ENCODE measurements at places on chromosomes 11 and 22.

- DNase-seq = no peak
Observed at GRCh38 chr11:126312961-126313360, 9.1 kb downstream of the DCPS start.

DNA sequence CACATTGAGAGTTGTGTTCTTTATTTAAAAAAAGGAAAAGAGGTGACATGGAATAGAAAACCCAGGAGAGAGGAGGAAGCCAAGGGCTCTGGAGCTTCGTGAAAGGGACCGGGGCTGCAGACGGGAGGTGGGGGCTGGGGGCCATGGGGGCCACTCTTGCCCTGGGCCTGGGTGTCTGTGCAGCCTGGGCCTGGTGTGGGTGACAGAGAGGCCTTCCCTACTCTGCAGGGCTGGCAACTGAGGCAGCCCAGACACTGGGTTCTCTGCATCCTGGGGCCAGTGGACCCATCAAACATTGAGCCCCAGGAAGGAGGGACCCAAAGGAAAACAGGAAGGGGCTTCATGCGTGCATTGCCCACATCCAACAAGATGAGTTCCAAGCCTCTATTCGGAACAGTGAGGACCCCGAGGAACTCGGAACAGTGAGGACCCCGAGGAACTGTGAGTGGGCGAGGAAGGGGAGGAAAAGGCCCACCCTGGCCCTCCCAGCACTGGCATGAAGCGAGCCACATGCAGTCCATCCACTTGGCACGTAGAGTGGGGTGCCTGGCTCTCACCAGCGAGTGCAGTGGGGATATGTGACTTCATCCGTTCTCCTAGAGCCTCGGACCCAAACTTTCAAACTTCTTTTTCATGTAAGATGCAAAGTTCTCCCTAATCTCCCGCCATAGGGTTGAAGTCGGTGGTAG, 1121.6 kb downstream of the BRD1 start:
- no peak for DNase-seq

- DNase-seq = no peak
Observed at GRCh38 chr11:3231851-3232744, at the start of gene MRGPRE. MRGPRE (minus strand) TSS chr11:3232417; CDS start chr11:3228799, 3,618 bp downstream.

GRCh38 chr11:113316256-113316655, 1.9 kb downstream of the TTC12 start:
- no peak for DNase-seq

GRCh38 chr11:30984827-30985226, 384.7 kb downstream of the DCDC1 start:
- no peak for DNase-seq

DNA sequence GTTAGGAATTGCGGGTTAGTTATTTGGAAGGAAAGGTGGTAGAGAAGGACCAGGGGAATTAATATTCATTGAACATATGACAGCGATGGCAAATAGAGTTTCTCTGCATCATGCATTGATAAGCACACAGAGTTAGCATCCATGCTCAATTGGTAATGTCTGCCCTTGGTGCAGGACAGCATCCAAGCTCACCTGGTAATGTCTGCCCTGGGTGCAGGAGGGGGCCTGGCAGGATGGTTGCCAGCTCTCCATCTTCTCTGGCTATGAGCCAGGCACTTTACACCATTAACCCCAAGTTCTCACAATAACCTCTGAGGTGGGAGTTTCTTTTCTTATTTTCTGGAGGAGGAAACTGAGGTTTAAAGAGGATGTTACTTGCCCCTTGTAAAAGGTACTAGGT, 50.4 kb upstream of the RBFOX2 start:
- DNase-seq = no peak

DNA sequence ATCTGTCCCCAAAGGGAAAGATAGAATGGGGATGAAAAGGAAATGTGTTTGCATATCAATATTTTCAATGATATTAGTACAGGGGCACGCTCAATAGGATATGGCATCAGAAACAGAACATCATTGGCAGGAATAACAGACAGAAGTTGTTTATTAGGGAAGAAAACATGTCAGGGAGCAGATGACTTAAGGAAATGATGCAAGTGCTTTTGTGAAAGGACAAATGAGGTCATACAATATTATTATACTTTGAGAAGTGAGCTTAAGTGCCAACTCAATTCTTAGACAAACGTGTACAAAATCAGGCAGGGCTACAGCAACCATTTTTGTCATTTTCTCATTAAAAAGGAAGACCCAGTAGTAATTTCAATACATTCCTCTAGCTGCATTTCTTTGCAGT, 388.4 kb downstream of the SOX6 start:
- DNase-seq = no peak

DNA sequence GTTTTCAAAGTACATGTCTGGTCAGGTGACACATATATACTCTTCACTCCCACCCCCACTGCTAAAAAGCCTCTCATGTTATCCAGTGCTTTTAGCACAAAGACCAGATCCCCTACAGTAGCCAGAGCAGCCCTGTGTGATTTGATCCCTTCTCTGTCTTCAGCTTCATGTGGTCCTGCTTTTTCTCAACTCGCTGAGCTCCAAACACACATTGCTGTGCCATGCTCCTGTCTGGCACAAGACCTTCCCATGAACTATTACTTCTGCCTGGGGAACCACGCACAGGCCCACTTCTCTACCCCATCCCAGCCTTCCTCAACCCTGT, 127.1 kb downstream of the RASSF10 start:
- no peak for DNase-seq

- DNase-seq = no peak
Observed at GRCh38 chr11:126499131-126499752, 143.8 kb downstream of the ST3GAL4 start.

DNA sequence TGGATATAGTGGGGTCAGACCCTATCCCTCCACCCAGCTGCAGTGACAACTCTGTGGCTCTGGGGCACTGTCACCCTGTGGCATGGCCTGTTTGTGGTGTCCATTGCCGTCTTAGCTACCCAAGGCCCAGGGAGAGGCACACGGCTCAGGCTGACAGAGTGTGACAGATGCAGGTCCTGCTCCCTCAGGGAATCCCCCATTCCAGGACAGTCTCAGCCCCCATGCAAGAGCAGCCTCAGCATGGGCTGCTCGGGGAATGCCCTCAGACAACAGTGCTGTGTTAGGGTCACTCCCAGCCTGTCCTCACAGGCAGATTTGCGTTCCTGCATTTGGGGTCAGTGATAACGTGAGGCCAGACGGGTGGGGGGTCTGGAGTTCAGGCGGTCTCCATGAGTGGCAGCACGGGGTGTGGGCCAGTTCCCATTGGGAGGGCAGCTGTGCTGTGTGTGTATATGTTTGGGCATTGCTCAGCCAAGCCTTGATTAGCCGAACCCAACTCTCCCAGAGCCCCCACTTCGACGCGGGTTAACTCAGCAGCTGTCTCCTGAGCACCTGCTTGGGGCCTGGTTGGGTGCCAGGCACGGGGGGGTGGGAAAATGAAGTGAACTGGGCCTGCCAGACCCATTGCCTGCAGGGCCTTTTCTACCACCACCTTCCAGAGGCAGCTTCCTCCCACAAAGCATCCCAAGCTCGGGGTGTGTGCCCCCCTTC, 5.3 kb upstream of the KCNQ1OT1 start:
- DNase-seq = no peak

DNA sequence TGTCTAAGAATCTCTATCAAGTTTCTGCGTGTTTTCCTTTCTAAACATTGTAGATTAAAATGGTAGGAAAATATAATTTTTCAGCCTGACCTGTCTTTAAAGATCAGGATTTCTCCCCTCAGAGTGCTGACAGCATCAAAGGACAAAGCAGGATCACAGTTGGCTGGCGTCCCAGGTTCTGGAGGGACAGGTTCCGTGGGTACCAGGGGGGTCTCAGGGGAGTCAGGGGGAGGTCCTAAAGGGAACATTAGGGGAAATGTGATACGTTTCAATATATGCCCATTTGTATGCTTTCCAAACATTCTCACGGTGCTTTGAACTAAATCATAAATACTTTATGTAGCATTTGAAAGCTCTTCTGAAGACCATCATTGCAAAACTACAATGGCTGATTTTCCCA, 3.4 kb downstream of the MMP3 start:
- DNase-seq = no peak

All from AG09319 (cell line).